ENCODE measurements at places on chromosomes 2 and 18. TPM values are rescaled to one million over a fixed set of nuclear protein-coding genes. Genes with fewer than 3 reads are reported as not detected.

DNA sequence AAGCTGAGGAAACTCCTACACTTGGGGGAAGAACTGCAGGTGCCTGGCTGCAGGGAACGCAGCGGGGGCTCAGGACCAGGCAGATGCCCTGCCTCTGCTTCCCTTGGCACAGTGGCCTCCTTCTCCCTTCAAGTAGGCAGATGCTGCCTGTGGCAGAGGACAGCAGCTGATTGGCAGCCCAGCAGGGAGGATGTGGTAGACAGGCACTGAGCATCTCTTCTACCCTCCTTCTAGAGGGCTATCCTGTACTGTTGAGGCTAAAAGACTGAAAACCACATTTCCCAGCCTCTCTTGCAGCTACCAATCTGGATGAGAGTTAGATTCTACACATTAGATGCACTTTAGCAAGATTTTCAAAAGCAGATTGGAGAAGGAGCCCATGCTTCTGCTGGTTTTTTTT, 105.7 kb downstream of the MSH2 start:
- DNase-seq, result no peak

DNA sequence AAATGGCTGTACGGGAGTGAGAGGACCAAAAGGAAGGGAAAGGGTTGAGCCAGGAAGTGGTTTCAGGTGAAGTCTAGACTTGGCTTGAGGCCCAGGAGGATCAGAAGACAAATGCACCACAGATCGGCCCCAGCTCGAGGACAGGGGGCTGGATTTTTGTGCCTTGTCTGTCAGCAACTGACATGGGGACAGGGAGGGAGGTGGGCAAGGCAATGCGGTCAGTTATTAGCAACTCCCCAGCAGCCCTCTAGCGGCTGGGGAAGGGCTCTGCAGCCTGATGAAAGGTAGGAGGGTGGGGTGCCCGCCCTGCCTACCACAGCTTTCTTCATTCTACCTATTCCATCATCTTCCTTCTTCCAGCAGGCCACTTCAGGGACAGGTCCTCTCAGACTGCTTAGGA, 50.0 kb downstream of the CPO start:
- peak; percentile 30 for DNase-seq

The SMPD4 gene
- 10.4 TPM for total RNA-seq

DNA sequence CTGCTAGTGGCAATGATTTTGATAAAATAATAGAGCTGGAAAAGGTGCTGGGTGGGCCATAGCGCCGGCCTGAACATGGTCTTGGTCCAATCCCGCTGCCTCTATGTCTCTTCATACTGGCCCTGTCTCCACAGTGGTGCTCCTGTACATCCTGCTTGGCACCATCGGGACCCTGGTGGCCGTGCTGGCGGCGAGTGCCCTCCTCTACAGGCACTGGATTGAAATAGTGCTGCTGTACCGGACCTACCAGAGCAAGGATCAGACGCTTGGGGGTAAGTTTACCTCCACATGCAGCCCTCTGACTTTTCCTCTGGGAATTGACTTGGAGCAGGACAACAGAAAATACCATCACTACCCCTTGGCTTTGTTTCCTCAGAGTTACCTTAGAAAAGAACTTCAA, 24.0 kb downstream of the IL18RAP start:
- no peak for DNase-seq

- DNase-seq, result no peak
Measured at GRCh38 chr2:136486115-136486514, 279.2 kb upstream of the THSD7B start.

GRCh38 chr18:62651276-62652056, 63.9 kb upstream of the PHLPP1 start:
- no peak for DNase-seq

The VWA3B gene
- 0.13 TPM for total RNA-seq

- no peak for DNase-seq
Measured at GRCh38 chr2:26587994-26588393, 53.2 kb downstream of the CIB4 start.

GRCh38 chr18:59950215-59950944, 50.6 kb downstream of the PMAIP1 start:
- DNase-seq, result no peak

DNA sequence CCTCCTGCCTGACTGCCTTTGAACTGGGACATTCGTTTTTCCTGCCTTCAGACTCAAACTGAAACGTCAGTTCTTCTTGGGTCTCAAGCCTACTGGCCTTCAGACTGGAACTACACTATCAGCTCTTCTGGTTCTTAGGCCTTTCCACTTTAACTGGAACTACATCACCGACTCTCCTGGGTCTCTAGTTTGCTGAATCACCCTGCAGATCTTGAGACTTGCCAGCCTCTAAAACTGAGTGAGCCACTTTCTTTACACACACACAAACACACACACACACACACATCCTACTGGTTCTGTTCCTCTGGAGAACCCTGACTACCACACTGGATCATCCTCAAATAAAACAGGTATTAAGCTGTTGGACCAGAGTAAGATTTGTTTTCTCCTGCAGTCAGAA, 46.7 kb upstream of the ATL2 start:
- DNase-seq, result no peak

DNA sequence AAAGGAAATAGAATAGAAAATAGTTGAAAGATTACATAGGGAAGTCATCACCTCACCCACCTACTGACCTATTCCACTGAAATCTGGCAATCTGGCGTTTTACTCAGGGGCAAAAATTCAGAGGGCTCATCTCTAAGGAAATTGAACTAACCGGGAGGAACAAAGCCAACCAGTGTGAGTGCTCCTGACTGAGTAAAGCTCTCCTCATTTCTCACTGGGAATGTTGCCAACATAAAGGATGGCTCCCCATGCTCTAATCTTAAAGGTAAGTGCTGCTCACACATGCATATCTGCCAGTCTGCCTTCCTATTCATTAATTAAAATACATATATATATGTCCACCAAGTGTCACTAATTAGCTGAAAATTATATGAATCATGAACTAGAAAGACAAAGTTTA, 13.5 kb upstream of the DOK6 start:
- DNase-seq, result no peak

The KRTCAP3 gene
- 0.38 TPM for total RNA-seq

DNA sequence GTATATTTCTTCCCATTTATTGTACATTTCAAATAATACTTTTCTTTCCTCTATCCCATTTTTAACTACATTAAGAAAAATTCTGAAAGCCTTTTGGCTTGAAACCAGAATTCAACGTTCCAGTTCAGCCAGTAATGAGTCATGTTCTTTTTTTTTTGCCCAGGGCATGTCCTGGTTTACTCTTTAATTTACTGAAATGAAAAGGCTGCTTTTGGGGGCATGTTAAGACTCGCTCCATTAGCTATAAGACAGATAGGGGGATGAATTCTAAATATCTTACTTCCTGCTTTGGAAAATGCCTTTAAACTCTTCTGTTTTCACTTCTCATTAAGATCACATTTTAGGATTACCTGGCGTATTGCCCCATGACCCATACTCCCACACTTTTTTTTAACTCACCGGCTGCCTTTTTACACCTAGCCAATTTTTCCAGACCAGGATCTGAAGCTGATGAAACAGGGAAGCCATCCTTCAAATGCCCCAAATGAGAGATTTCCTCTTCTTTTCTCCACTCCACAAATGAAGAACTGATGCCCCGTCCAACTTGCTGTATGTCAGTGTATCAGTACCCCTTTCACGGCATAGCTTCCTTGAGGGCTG, 585 bp downstream of the ABCA12 start:
- no peak for DNase-seq

All from dermis microvascular lymphatic vessel endothelial cell (primary cell).